ENCODE measurements at places on chromosomes 3 and 15.

- DNase-seq: no peak
These were observed 4.3 kb downstream of the SHF start for GRCh38 chr15:45183511-45183910.

GRCh38 chr3:5798809-5799208 is 611.3 kb downstream of the EDEM1 start:
- no peak for DNase-seq

- no peak for DNase-seq
These were observed 165.0 kb downstream of the RSL24D1 start for GRCh38 chr15:55031727-55032126.

DNA sequence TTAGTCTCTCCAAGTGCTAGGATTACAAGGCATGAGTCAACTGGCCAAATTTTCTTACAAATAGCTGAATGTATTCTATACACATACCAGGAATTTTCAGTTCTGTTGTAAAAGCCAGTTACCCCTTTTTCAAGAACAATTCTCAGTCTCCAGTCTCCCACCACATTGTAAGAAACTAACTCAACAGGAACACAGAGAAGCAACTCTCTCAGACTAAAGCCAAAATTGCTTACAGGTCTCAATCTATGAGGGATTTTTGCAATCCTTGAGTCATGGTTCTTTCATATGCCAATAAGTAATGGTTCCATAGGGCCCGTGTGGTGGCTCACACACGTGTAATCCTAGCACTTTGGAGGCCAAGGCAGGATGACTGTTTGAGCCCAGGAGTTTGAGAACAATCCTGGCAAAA is 8.5 kb downstream of the IP6K2 start:
- DNase-seq: no peak

DNA sequence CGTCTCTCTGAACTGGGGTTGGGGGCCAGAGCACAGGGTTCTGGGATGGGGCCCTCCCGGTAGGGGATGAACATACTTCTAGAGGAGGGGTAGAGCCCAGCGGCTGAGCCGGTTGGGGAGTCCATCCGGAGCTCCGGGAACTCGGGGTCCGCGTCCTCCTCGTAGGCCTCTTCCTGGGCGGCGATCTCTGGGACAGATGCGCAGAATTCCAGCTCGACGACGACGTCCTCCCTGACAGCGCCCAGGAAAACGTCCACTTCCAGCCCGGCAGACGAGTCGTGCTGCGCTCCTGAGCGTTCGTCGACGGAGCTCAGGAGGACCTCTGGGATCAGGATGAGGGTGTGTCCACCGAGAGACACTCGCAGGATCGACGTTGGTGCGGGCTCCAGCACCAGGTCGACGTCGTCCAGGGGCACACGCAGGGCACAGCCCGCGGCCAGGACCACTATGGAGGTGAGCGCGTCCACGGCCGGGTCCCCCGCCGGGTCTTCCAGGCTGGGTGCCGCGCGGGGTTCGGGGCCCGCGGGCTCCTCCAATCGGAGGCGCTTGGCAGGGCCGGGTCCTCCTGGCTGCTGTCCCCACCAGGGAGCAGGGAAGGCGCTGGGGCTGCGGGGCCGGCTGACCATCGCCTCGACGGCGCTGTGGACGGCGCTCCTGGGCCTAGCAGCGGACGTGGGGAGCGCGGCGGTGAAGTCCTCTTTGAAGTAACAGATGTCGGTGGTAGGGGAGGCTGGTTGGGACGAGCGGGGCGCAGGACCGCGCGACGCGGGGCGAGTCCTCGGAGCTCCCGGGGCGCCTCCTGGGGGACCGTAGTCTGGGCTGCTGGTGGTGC is 474 bp downstream of the PRR23B start:
- no peak for DNase-seq

GRCh38 chr3:116905794-116906193 is 196.2 kb downstream of the TUSC7 start:
- no peak for DNase-seq

GRCh38 chr15:59177317-59177660 is 29.4 kb upstream of the LDHAL6B start:
- no peak for DNase-seq

DNA sequence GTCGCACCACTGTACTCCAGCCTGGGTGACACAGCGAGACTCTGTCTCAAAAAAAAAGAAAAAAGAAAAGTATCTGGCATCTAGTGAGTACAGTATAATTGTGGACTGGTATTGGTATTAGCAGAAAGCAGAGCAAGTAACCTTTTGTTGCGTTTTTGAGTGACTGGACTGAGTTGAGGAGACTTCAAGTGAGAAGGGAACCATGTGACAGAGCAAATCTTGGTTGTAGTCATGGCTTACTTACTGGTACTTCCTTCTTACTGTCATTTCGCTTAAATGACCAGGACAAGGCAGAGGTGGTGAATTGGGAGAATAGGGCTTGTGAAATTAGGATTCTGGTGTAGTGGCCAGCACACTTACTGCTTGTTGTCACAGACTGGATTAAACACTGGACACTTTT is 20.6 kb downstream of the RTF1 start:
- DNase-seq: no peak

DNA sequence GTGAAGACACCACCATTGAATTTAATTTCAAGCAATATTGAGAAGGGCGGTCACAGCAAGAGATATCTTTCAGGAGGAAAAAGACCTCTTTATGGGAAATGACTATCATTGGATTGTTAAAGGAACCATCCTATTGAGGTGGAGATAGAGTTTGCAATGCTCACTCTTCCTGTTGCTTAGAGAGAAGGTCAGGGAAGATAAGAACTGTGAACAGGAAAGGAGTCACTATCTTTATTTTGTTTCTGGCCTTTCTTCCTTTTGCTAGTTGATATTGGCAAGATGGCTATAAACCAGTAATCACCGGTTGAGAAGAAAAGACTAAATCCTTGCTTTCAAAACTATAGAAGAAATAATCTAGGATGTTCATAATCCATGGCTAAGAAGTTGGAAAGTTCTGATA is 112.1 kb upstream of the TMEM108 start:
- no peak for DNase-seq

GRCh38 chr3:166993015-166993630 is 387.0 kb downstream of the ZBBX start:
- no peak for DNase-seq

DNA sequence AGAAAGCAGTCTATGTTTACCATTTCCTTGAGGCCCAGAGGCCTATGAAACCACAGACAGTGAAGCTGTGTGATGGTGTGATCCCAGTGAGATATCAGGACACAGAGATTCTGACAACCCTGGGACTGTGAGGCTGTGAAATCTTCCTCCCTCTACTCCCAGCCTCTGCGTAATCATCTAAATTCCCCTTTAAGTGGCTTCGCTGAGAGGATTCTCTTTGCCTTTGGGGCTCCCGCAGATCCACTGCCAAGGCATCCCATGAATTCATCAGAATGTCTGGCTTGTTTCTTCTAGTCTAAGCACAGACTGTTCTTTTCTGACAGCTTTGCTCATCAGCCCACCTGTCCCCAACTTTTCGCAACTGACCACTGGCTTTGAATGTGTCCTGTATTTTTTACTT is 901.2 kb upstream of the NR2F2 start:
- no peak for DNase-seq

GRCh38 chr3:38613426-38613825 is 36.1 kb downstream of the SCN5A start:
- no peak for DNase-seq
